ENCODE measurements at places on chromosomes 13 and 19.
A peak's percentile ranks its signal among the peaks of the same experiment; 100 is the strongest.

- no peak for DNase-seq
These were observed 1759.1 kb downstream of the OLFM4 start for GRCh38 chr13:54787754-54788153.

- DNase-seq = no peak
These were observed 9.4 kb downstream of the IFNL2 start for GRCh38 chr19:39277598-39277997.

DNA sequence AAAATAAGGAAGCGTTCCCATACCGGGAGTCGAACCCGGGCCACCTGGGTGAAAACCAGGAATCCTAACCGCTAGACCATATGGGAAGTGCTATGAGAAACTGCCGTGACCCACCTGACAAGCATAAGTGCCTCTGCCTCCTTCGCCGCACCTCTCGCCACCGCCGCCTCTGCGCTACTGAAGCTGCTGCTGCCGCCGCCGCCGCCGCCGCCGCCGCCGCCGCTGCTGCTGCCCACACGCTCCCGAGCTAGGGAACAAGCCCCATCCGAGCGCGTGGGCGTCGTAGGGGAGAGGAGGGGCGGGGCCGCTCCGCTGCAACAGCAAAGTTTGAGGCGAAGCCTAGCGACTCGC lies 610 bp upstream of the WBP4 start:
- DNase-seq = peak; percentile 75

GRCh38 chr19:47357788-47358680 lies 8.9 kb downstream of the DHX34 start:
- DNase-seq = no peak

- DNase-seq = peak; percentile 82
These were observed 23.1 kb downstream of the LYL1 start for GRCh38 chr19:13079542-13079986.

DNA sequence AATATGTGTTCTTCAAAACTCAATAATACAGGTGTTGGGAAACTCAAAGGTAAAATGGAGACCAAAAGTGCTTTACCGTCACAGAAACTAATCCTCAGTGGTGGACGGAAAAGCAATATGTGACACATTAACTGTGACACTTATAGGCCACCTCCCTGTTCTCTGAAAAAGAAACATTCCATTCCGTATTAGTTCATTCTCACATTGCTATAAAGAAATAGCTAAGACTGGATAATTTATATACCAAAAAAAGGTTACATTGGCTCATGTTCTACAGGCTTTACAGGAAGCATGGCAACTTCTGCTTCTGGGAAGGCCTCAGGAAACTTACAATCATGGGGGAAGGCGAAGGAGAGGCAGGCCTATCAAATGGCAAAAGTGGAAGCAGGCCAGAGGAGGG lies 435.3 kb upstream of the HTR2A start:
- DNase-seq = no peak
